ENCODE measurements at places on chromosomes 3 and 15. TPM values are rescaled to one million over a fixed set of nuclear protein-coding genes. Genes with fewer than 3 reads are reported as not detected.

GRCh38 chr15:37095770-37096557, 4.4 kb downstream of the MEIS2 start:
- no peak overlapping the region for H3K4me3 ChIP-seq
- no peak for DNase-seq
- no peaks in the 10 kb centered on the region for H3K27me3 ChIP-seq
- no peaks in the 10 kb centered on the region for H3K36me3 ChIP-seq

GRCh38 chr3:4897765-4898453, 81.3 kb upstream of the BHLHE40 start:
- no peaks in the 10 kb centered on the region for H3K4me1 ChIP-seq
- no peak for DNase-seq
- H3K4me3 ChIP-seq = no peak overlapping the region
- H3K36me3 ChIP-seq = no peaks in the 10 kb centered on the region

- H3K36me3 ChIP-seq = no peaks in the 10 kb centered on the region
- H3K4me1 ChIP-seq = no peaks in the 10 kb centered on the region
- H3K27me3 ChIP-seq = no peaks in the 10 kb centered on the region
- DNase-seq = no peak
Observed at GRCh38 chr3:44584646-44585501, at the start of gene ZNF660. Gene ZNF660 (plus strand): TSS chr3:44584964. CDS start chr3:44594194, 9,230 bp downstream.

GRCh38 chr3:137121704-137122314, 164.0 kb downstream of the IL20RB start:
- H3K27me3 ChIP-seq = no peaks in the 10 kb centered on the region
- H3K27ac ChIP-seq = no peak overlapping the region

- peaks cover 8% of the 10 kb centered on the region for H3K4me1 ChIP-seq
- H3K4me3 ChIP-seq = no peak overlapping the region
- H3K36me3 ChIP-seq = no peaks in the 10 kb centered on the region
- H3K27ac ChIP-seq = no peak overlapping the region
- H3K27me3 ChIP-seq = no peaks in the 10 kb centered on the region
Observed at GRCh38 chr3:60573494-60573893, 677.8 kb downstream of the FHIT start.

DNA sequence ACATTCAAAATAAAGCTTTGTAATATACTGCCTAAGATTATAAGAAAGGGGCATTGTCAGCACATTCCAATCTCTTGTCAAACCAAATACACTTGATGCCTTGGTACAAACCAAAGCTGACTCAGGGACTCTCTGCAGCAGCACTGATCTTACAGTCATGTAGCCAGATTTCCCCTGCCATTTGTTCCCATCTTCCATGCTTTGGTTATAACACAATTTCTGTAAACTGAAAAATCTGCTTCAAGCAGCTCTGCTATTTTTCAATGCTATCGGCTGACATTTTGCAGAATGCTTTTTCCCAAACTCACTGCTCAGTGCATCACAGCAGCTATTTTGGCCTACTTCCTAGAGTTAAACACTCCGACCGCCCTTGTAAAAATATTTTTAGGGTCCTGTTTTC, 18.2 kb downstream of the PLOD2 start:
- no peak overlapping the region for H3K4me3 ChIP-seq
- no peak overlapping the region for H3K27ac ChIP-seq
- H3K36me3 ChIP-seq = no peaks in the 10 kb centered on the region
- H3K27me3 ChIP-seq = no peaks in the 10 kb centered on the region
- DNase-seq = no peak

GRCh38 chr15:82944056-82944455, 8.5 kb downstream of the HOMER2 start:
- H3K27ac ChIP-seq = no peak overlapping the region
- no peak for DNase-seq
- no peaks in the 10 kb centered on the region for H3K36me3 ChIP-seq
- H3K4me1 ChIP-seq = no peaks in the 10 kb centered on the region
- no peaks in the 10 kb centered on the region for H3K27me3 ChIP-seq

DNA sequence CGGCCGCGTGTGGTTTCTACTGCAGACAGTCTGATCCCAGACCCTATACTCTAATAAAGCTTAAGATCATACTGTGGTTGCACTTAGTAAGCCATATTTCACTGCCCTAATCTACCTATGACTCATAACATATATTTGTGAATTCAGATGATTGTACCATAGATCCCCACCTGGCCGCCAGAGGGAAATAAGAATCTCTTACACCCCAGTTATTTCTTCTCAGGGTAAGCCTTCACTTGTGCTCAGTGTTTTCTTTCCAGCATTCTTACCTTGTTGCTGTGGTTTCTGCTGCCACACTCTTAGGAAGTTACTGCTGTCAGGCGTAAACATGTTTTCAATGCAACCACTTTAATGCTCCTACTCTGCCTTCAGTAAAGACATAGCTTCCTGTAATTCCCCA, 105.9 kb downstream of the B3GALNT1 start:
- H3K36me3 ChIP-seq = no peaks in the 10 kb centered on the region
- no peaks in the 10 kb centered on the region for H3K4me1 ChIP-seq
- no peaks in the 10 kb centered on the region for H3K27me3 ChIP-seq
- no peak overlapping the region for H3K27ac ChIP-seq
- DNase-seq = no peak
- no peak overlapping the region for H3K4me3 ChIP-seq

DNA sequence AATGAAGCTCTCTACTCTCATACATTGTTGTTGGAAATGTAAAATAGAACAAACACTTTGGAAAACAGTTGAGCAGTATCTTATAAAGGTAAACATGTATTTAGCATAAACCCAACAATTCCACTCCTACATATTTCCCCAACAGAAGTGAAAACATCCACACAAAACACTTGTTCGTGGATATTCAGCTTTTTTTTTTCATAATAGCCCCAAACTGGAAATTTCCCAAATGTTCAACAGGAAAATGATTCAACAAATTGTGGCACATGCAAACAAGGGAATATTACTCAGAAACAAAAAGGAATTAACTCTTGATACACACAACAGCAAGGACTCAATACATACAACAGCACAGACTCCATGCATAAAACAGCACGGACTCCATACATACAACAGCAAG, 28.5 kb downstream of the RFTN1 start:
- no peaks in the 10 kb centered on the region for H3K36me3 ChIP-seq
- H3K27ac ChIP-seq = no peak overlapping the region
- no peaks in the 10 kb centered on the region for H3K27me3 ChIP-seq
- H3K4me3 ChIP-seq = no peak overlapping the region
- DNase-seq = no peak

DNA sequence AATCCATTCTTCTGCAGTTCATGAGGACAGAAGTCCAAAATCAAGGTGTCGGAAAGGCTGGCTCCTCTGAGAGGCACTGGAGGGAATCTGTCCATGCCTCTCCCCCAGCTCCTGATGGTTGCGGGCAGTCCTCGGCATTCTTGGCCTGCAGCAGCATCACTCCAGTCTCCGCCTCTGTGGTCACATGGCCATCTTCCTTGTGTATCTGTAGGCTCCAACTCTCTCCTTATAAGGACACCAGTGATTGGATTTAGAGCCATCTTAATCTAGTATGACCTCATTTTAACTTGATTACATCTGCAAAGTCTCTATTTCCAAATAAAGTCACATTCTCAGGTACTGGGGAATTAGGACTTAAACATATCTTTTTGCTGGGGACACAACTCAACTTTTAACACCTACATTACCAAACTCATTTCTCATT, 56.0 kb upstream of the FLNB start:
- H3K4me1 ChIP-seq = peaks cover 27% of the 10 kb centered on the region
- H3K27ac ChIP-seq = peak overlapping the region; percentile 61
- H3K27me3 ChIP-seq = no peaks in the 10 kb centered on the region
- peak; percentile 86 for DNase-seq
- H3K4me3 ChIP-seq = no peak overlapping the region

DNA sequence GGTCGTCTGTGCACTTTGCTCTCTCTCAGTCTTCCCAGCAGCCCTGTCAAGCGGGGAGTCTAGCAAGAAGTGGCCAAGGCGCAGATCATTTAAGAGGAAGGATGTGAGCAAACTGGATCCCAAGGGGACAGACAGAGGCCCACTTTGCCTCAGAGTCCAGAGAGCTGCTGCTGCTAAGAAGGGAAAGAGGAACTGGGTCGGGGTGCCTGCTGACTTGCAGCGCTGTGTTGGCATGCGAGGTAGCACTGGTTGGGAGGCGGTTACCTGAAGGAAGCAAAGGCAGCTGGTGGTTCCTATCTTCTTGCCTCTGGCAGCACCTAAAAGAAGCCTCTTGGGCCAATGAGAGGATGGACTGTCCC, 28.1 kb downstream of the SMAD3 start:
- H3K27me3 ChIP-seq = no peaks in the 10 kb centered on the region
- H3K4me1 ChIP-seq = peaks cover 6% of the 10 kb centered on the region
- DNase-seq = no peak

GRCh38 chr3:135226057-135226456, 431.0 kb downstream of the EPHB1 start:
- H3K4me3 ChIP-seq = no peak overlapping the region
- H3K27ac ChIP-seq = no peak overlapping the region
- H3K27me3 ChIP-seq = no peaks in the 10 kb centered on the region
- no peaks in the 10 kb centered on the region for H3K4me1 ChIP-seq
- DNase-seq = no peak
- no peaks in the 10 kb centered on the region for H3K36me3 ChIP-seq

- DNase-seq = no peak
- no peaks in the 10 kb centered on the region for H3K4me1 ChIP-seq
- H3K27ac ChIP-seq = no peak overlapping the region
- no peak overlapping the region for H3K4me3 ChIP-seq
- no peaks in the 10 kb centered on the region for H3K36me3 ChIP-seq
Observed at GRCh38 chr15:31236184-31237042, 90.2 kb upstream of the KLF13 start.

- H3K36me3 ChIP-seq = no peaks in the 10 kb centered on the region
- no peak overlapping the region for H3K27ac ChIP-seq
Observed at GRCh38 chr15:85430406-85431204, 50.2 kb downstream of the AKAP13 start.

- no peak overlapping the region for H3K27ac ChIP-seq
- no peaks in the 10 kb centered on the region for H3K4me1 ChIP-seq
- H3K36me3 ChIP-seq = no peaks in the 10 kb centered on the region
- DNase-seq = no peak
- no peak overlapping the region for H3K4me3 ChIP-seq
- H3K27me3 ChIP-seq = no peaks in the 10 kb centered on the region
Observed at GRCh38 chr15:101048176-101048575, 129.0 kb downstream of the LRRK1 start.

GRCh38 chr15:49964551-49964950, 154.5 kb downstream of the ATP8B4 start:
- H3K36me3 ChIP-seq = no peaks in the 10 kb centered on the region
- DNase-seq = no peak
- H3K4me1 ChIP-seq = no peaks in the 10 kb centered on the region
- H3K27me3 ChIP-seq = no peaks in the 10 kb centered on the region
- no peak overlapping the region for H3K4me3 ChIP-seq

DNA sequence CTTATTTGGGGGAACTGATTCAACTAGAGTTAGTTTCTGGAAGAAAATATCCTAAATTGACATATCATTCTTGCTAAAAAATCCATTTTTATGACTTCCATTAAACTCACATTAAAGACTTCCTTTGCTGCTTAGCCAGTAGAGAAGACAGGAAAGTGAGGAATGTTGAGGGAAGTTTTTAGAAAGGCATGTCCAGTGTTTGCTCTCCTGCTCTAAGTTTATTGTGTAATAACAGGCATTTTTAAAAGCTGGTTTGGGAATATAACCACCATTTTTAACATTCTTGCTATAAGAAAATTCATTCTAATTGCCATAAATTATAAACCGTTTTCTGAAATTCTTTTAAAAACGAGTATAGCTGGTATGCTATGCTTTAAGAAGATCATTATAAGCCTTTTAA, 428.0 kb downstream of the RAP2B start:
- no peak for DNase-seq
- H3K27ac ChIP-seq = no peak overlapping the region
- H3K36me3 ChIP-seq = no peaks in the 10 kb centered on the region
- no peak overlapping the region for H3K4me3 ChIP-seq

- DNase-seq = no peak
- no peak overlapping the region for H3K4me3 ChIP-seq
- H3K36me3 ChIP-seq = no peaks in the 10 kb centered on the region
- no peak overlapping the region for H3K27ac ChIP-seq
- H3K4me1 ChIP-seq = peaks cover 13% of the 10 kb centered on the region
Observed at GRCh38 chr15:74845208-74845568, 2.2 kb upstream of the ULK3 start.

GRCh38 chr15:80783260-80783659, 4.1 kb downstream of the CEMIP start:
- H3K36me3 ChIP-seq = no peaks in the 10 kb centered on the region
- no peak for DNase-seq
- H3K4me1 ChIP-seq = no peaks in the 10 kb centered on the region
- no peak overlapping the region for H3K4me3 ChIP-seq
- no peaks in the 10 kb centered on the region for H3K27me3 ChIP-seq

GRCh38 chr3:149393345-149394160, 16.1 kb upstream of the TM4SF1 start:
- H3K4me3 ChIP-seq = no peak overlapping the region
- no peaks in the 10 kb centered on the region for H3K36me3 ChIP-seq
- DNase-seq = peak; percentile 82

DNA sequence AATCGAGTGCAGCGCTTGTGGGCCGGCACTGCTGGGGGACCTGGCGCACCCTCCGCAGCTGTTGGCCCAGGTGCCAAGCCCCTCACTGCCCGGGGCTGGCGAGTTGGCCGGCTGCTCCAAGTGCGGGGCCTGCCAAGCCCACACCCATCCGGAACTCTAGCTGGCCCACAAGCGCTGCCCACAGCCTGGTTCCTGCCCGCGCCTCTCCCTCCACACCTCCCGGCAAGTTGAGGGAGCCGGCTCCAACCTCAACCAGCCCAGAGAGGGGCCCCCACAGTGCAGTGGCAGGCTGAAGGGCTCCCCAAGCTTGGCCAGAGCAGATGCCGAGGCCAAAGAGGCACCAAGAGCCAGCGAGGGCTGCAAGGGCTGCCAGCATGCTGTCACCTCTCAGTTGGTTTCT, 73.4 kb downstream of the PLXNA1 start:
- no peaks in the 10 kb centered on the region for H3K27me3 ChIP-seq
- no peak overlapping the region for H3K4me3 ChIP-seq
- H3K36me3 ChIP-seq = no peaks in the 10 kb centered on the region
- H3K27ac ChIP-seq = no peak overlapping the region

CCDC50 gene
- total RNA-seq = 49.5 TPM

GPR160 gene
- total RNA-seq = 16.1 TPM

INKA1 gene
- not detected for total RNA-seq

ISL2 gene
- total RNA-seq = 11.0 TPM

GRM2 gene
- total RNA-seq = 0.14 TPM

PTPRG gene
- 46.4 TPM for total RNA-seq

ERICH6 gene
- total RNA-seq = not detected

MESP1 gene
- total RNA-seq = 1.00 TPM

TMEM40 gene
- total RNA-seq = 1.0 TPM

ETFA gene
- 241 TPM for total RNA-seq

ETV5 gene
- 18.6 TPM for total RNA-seq

SV2B gene
- total RNA-seq = not detected

MRPS22 gene
- total RNA-seq = 58.2 TPM

All from Caco-2 (cell line).